CD4-positive, alpha-beta T cell treated with Interferon gamma for 1 hour (primary cell): ENCODE measurements at places on chromosomes 6 and 20.

- no peak for DNase-seq
Observed at GRCh38 chr20:21509597-21510371, 4.1 kb downstream of the NKX2-2 start.

GRCh38 chr20:21490105-21490504 lies 23.8 kb downstream of the NKX2-2 start:
- no peak for DNase-seq

DNA sequence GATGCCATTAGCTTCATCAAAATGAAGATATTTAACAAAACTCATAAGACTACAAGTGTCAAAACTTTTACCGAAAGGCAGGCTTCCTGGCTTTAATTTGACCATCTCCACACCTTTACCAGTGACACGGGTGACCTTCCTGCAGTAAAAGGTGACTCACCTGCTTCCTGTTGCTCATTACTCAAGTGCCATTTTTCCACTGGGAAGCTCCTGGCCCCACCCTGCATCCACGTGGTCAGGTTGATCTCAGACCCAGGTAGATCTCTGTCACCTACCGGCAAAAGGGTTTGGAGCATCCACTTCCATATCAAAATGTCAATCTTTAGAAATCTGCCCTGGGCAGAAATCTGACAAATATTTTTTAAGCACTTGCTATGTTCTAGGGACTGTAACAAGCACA lies 31.9 kb upstream of the CDH4 start:
- DNase-seq = no peak

- no peak for DNase-seq
Observed at GRCh38 chr6:41965429-41966213, 24.0 kb upstream of the CCND3 start.

DNA sequence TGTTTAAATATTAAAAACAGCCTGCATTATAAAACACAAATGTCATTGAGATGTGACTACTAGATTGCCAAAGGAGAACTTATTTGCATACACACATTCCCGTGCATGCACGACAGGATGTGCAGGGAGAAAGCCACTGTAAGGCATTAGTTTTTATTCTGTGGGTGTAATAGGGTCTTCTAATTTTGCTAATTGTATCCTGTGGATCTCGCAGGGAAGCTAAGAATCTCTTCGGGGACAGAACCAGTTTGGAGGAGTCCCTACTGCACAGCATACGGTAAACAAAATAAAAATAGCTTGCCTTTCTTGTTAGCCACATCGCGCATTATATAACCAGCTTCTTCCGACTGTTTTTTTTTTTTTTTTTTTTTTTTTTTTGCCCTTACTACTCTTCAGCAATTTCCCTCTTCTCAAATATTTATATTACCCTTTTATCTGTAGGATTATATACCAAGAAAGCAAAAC lies 2.0 kb downstream of the ATXN1 start:
- DNase-seq = no peak

DNA sequence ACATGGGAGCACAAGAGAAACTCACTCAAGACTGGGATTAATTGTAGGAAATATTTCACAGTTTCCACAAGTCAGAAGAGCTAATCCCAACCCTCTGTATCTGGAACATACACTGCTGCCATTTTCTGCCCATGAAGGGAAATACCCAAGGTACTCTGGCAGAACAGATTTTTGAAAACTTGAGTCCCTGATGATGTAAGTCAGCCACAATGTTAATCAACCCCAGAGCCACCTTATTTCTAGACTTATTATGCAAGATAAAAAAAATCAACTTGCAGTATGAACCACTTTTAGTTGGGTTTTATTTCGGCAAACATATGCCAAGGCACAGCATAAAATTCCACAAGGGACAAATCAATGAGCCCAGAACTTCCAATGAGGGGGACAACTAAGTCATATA lies 141.5 kb downstream of the LY86 start:
- no peak for DNase-seq

- DNase-seq = peak; percentile 6
Observed at GRCh38 chr20:5000263-5001173, 792 bp downstream of the SLC23A2 start.

DNA sequence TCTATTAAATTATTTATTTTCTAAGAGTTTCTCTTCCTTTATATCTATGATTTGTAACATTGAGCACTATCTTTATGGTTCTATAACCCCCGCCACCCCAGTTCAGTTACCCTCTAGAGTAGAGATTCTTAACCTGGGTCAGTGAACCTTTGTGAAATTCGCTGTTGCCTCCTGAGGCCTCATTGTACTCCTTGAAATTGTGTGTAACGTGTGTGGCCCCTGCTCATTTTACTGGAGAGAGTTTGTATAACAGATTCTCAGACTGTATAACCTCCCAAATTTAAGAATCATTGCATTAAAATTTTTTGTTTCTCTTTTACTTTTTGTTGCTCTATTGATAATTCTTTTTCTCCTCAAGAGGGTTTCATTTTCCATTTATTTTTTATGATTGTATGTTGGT lies 65.3 kb downstream of the ADGRG6 start:
- DNase-seq = no peak

- no peak for DNase-seq
Observed at GRCh38 chr20:49823152-49823847, 10.7 kb downstream of the SLC9A8 start.

- no peak for DNase-seq
Observed at GRCh38 chr20:46375771-46376170, 30.6 kb downstream of the ELMO2 start.

GRCh38 chr6:83847179-83847578 lies 6.0 kb upstream of the RIPPLY2 start:
- no peak for DNase-seq

GRCh38 chr20:25504366-25505135 lies 80.8 kb downstream of the NINL start:
- no peak for DNase-seq

DNA sequence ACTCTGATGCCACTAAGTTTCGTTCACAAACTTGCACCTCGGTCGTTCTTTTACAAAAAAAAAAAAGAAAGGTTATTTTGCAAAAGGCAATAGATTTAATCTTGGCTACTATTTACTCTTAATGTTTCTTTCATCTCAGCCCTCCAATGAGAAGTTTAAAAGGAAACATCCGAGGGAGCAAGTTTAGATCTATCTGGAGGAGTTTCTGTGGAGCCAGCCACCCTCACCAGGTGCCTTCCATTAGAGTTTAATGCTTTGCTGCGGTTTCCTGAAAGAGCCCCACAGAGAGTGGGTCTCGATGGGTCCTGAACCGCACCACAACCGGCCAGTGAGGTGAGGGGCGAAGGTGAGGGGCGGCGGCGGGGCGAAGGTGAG lies 632 bp downstream of the PRKN start:
- no peak for DNase-seq

DNA sequence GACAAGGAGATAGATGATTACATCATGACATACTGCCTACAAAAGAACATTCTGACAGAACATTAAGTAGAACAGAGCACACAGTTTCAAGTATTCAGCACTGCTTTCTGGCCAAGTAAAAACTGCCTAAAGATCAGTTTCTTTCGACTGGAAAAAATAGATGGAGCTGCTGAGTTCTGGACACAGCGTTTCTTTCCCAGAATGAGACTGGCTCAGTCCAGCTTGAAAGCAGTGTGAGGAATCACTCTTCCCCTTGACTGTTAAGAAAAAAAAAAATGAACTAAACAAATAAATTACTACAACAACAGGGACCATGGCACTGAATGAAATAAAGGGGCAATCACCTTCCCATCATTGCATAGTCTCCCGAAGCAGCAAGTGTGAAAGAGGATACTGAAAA lies 4.4 kb upstream of the LYRM2 start:
- no peak for DNase-seq
